ENCODE measurements at places on chromosomes 16 and 17.

- no peak for DNase-seq
- peaks cover 17% of the 10 kb centered on the region for H3K4me1 ChIP-seq
- peak overlapping the region; percentile 96 for H3K4me3 ChIP-seq
- H3K27me3 ChIP-seq = no peaks in the 10 kb centered on the region
Measured at GRCh38 chr16:29994600-29995323, 655 bp downstream of the HIRIP3 start.

- no peaks in the 10 kb centered on the region for H3K4me1 ChIP-seq
- H3K27ac ChIP-seq = no peak overlapping the region
- H3K4me3 ChIP-seq = no peak overlapping the region
- DNase-seq = no peak
- no peaks in the 10 kb centered on the region for H3K27me3 ChIP-seq
- H3K36me3 ChIP-seq = no peaks in the 10 kb centered on the region
Measured at GRCh38 chr17:49483599-49484509, 11.2 kb upstream of the NGFR start.

- H3K27ac ChIP-seq = no peak overlapping the region
- H3K4me3 ChIP-seq = no peak overlapping the region
- no peaks in the 10 kb centered on the region for H3K27me3 ChIP-seq
- no peak for DNase-seq
Measured at GRCh38 chr16:50071075-50071671, 5.4 kb downstream of the HEATR3 start.

GRCh38 chr17:49880291-49881053 is 32.6 kb upstream of the TAC4 start:
- no peaks in the 10 kb centered on the region for H3K36me3 ChIP-seq
- H3K4me1 ChIP-seq = peaks cover 7% of the 10 kb centered on the region
- peak; percentile 41 for DNase-seq
- H3K27ac ChIP-seq = no peak overlapping the region
